ENCODE measurements at places on chromosomes 3 and 15. TPM values are rescaled to one million over a fixed set of nuclear protein-coding genes. Genes with fewer than 3 reads are reported as not detected.

Gene CCR1
- 0.66 TPM for total RNA-seq

Gene CADPS
- 8.1 TPM for total RNA-seq

Gene SH3GL3
- not detected for total RNA-seq

Gene ZNF654
- total RNA-seq, result 13.3 TPM

Gene GABRR3
- total RNA-seq, result not detected

Gene GOLGA8T
- not detected for total RNA-seq

Gene CFAP100
- not detected for total RNA-seq

Gene DLEC1
- 0.27 TPM for total RNA-seq

Gene TLR9
- 0.46 TPM for total RNA-seq

Gene OR5K2
- total RNA-seq, result not detected

Gene GOLGA8O
- total RNA-seq, result 3.5 TPM

Gene CYP1A2
- not detected for total RNA-seq

DNA sequence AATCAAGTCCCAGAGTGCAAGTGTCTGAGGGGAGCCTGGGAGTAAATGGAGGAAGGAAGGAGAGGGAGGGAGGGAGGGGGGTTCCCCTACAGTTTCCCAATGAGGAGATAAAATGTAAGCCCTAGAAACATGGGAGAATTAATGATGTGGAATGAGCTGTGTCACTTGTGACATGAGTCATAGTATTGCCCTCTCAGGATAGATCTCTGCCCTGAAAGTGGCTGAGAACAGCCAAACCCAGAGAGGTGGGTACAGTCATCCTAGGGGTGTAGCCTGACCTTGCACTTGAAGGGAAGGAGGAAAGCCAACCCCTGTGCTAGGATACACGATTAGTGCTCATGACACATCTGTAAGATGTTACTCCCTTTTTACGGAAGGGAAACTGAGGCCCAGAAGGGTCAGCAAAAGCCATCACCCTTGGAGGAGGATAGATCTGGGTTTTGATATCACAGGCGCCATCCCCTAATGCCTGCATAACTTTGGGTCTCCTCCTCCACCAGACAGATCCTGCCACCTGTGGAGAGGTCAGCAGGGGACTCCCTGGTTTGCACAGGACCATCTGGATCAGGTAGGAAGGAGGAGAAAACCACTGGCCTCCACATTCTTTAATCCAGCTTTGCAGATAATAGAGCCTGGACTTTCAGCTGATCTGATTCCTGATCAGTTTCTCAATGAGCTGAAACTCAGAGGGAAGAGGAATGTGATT, 23.1 kb upstream of the USP3 start:
- no peak for DNase-seq

DNA sequence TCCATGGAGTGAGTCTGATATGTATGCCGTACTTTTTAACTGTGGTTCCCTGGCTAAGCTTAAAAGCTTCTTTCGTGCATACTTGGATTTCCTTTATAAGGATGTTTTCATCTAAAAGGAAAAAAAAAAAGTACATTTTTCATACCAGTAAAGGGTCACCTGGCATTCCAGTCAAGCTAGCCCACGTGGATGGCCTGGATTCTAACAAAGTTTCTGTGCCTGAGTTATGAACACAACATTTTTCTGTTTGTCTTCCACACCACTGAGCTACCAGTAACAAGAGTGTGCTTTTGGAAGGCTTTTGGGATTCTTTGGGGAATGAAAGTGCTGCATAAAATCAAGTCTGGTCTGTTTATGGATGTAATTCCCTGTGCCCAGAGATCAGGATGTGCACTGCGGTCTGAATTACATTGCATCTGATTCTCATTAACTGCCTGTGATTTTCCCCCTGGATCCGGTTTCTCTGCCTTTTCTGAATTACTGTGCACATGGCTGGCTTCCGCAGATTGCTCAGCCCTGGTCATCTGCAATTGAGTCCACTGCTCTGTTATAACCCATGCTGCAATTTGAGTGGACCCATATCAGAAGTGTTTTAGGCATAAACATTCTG, 38.2 kb upstream of the MAGI1 start:
- DNase-seq, result no peak

DNA sequence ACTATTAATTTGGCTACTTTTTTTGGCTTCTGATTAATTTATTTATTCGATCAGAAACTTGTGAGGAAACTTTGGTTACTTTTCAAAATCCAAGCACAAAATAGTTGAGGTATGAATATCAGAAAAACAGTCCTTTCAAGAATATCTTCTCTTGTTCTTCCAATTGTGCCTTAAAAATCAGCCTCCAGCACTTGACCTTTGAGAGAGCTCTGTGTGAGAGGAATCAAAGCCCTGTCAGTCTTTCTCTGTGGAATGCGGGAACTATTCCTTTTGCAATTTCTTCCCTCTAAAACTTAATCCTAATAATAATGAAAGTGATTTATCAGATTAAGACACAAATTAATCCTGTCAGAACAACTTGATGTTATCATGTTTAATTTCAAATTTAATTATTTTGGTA, 185.9 kb downstream of the ABHD5 start:
- DNase-seq, result no peak

DNA sequence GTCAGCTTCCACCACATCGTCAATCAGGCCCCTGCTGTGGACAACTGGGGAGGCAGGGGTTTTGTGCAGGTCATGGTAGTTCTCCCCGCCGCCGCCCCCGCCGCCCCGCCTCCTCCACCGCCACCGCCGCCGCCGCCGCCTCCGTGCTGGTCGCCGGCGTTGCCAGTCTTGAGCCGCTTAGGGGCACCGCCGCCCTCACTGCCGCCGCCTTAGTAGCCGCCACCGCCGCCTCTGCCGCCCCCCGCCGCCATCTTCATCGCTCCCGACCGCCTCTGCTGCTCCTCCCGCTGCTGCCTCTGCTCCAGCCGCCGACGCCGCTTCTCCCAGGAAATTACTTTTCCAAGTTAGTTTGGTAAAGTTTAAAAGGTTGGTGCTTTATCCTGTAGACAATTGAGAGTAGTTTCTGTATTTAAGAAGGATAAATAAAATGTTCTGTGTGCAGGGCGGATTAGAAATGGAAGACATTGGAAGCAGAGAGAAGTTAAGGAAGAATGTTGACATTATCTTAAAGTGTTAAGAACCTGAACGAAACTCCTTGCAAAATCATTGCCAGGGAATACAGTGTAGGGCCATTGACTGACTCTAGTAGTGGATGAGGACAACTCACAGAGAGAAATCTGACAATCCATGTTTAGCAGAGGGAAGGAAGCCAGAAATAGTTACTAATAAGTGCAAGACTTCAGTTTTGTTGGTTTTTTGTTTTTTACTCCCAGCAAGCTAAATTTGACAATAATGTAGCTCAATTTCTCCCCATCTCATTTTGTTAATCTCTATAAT, 53.0 kb upstream of the GOLGA8A start:
- no peak for DNase-seq

GRCh38 chr3:14869917-14870782, 51.4 kb downstream of the FGD5 start:
- DNase-seq, result no peak

GRCh38 chr3:56467108-56467507, 1.2 kb downstream of the ERC2 start:
- peak; percentile 33 for DNase-seq

DNA sequence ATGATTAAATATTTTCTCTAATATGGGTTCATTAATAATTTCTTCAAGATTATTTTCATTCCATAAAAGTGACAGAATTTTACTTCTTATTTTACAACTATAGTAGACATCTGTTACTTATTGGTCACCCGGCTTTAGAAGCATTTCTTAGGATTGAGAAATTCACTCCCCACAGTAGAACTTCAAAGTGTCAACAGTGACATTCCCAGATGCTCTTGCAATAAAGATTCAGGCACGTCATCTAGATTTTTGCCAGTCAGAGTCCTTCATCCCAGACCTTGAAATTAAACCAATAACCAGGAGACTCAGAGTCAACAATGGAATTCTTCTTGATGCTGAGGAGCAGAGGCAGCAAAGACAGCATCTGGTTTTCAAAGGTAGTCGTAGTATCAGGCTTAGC, 190.8 kb downstream of the VGLL3 start:
- no peak for DNase-seq

DNA sequence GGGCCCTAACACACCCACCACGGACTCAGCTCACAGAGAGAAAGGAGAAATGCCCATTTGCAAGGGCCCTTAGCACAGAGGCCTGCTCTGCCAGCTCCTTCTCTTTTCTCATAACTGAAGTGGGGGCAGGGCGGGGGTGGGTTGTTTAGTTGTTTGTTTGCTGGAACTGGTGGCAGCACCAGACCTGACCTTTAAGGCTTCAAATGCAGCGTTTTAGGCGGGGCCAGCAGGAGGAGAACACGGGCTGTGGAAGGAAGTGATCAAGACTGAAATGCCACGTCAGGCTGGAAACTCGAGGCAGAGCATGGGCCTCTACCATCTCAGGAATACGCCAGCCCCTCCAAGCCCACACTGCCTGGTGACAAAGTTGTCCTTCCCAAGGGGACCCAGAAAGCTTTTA, 9.3 kb downstream of the CACNA2D2 start:
- DNase-seq, result no peak

- no peak for DNase-seq
Observed at GRCh38 chr3:155356594-155357370, 63.3 kb upstream of the STRIT1 start.

- DNase-seq, result peak; percentile 81
Observed at GRCh38 chr3:183253528-183254486, 754 bp downstream of the B3GNT5 start.

GRCh38 chr3:101148001-101148400, 154.8 kb upstream of the ABI3BP start:
- DNase-seq, result no peak

DNA sequence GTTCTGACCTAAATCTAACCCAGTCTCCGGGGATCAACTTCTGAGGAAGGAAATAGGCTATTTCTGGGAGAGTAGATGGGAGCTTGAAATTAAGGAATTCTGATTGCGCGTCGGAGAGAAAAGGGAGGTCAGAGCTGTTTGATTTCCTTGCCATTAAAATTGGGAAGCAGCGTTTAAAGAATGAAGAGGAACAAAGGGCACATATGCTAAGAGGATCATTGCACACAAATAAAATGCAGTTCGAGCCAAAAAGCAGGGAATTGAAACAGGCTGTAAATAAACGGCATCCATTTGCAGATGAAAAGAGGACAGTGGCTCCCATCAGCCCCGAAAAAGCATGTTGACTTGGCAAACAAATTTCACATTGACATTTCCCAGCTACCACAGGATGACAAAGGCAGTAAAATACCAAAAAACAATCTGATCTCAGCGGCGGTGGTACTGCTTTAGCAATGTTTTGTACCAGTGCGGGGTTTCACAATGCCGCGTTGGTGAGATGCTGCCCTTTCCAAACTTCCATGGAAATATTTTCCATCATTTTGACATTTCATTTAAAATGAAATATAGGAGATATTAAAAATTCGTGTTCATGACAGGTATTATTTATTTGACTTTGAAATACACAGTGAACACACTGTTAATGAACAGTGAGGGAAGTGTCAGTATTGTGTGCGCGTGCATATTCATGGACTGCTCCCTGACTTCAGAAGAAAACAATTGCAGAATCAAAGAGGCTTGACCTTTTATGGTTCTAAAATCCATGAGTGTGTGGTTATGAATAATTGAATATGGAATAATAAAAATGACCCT, 108.8 kb downstream of the SQOR start:
- DNase-seq, result no peak

DNA sequence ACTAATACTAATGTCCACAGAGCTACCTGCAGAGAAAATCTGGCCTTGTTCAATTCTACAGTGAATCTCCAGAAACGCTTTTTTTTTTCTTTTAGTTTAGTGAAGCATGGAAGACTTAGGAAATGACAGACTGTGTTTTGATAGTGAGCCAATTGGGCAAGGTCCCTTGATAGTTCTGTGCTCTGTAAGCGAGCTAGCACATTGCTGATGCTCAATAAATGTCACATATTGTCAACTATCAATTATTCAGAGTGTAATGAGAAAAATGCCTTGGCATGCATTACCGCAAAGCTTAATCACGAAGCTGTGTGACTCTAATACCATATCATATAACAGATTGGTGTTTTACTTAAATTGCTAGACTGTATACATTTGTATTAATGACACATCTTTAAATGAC, 5.2 kb upstream of the C3orf85 start:
- no peak for DNase-seq

DNA sequence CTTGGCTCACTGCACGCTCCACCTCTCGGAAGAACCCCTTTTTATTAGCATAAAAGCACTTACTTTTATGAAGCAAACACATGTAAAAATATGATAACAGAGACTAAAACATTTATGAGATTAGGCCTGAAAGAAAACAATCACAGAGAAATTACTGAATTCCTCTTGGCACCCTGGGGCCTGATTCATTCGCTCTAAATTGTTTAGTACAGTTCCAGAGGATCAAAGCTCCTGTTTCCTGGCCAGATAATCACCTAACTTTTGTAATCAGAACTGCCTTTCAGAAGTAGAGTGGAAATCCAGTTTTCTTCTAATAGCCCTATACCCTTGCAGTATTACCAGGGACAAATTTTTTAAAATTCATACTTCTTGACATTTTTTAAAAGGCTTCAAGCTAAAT, 6.4 kb downstream of the NPAP1 start:
- no peak for DNase-seq

GRCh38 chr3:150414258-150414657, 6.2 kb downstream of the TSC22D2 start:
- peak; percentile 44 for DNase-seq

DNA sequence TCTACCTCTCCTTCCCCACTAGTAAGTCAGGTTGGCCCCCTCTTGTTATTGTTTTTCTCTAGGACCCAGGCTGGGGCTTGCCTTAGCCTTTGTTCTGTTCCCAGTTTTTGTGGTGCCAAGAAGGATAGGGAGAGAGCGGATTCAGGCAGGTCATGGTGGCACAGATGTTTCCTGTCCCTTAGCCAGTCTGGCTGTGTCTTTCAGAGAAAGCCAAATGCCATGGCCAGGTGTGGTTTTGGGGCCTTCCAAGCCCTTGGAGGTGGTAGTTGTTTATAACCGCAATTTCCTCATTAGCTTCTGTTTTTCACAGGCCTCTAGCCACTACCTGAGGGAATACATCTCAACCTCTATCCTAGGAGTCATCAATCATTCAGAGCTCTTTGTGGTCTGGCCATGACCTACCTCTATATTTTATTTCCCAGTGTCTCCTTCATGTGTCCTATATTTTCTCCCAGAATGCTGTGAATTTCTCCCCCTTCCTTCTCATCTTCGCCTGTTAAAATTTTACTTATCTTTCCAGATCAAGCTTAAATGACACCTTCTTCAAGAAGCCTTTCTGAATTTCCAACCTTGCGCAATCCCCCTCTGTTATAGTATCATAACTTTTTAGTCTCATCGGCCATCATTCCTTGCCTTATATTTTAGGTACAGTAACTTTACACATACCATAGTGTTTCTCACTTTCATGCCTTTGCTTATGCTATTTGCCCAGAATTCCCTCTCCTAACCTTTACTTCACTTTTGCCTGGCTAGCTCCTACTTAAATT, 38.2 kb downstream of the TIMP4 start:
- DNase-seq, result no peak

GRCh38 chr3:102074946-102075345, 225.6 kb downstream of the NFKBIZ start:
- no peak for DNase-seq

- DNase-seq, result no peak
Observed at GRCh38 chr15:68553314-68553993, 25.3 kb upstream of the CORO2B start.

GRCh38 chr3:111864821-111865656, 6.0 kb downstream of the PHLDB2 start:
- peak; percentile 60 for DNase-seq

- DNase-seq, result no peak
Observed at GRCh38 chr3:178967177-178967532, 104.5 kb downstream of the ZMAT3 start.

All from heart right ventricle (tissue), 16 donors.